ENCODE measurements at places on chromosomes 1 and 21. TPM values are rescaled to one million over a fixed set of nuclear protein-coding genes. Genes with fewer than 3 reads are reported as not detected.

GUCA2B gene
- total RNA-seq = not detected

SPATA21 gene
- not detected for total RNA-seq

CCDC17 gene
- 0.93 TPM for total RNA-seq

SLC2A5 gene
- total RNA-seq = 3.4 TPM

CYP2J2 gene
- 2.7 TPM for total RNA-seq

OR14K1 gene
- not detected for total RNA-seq
